ENCODE measurements at places on chromosomes 3 and 15.

- DNase-seq: no peak
These were observed 214.8 kb downstream of the KCNH8 start for GRCh38 chr3:19363071-19363470.

GRCh38 chr3:111315930-111316587, 225.9 kb upstream of the CD96 start:
- DNase-seq: no peak

- DNase-seq: no peak
These were observed 84.0 kb downstream of the ATP13A4 start for GRCh38 chr3:193470710-193471109.

- DNase-seq: no peak
These were observed 4.4 kb downstream of the ITIH3 start for GRCh38 chr3:52798978-52799476.

GRCh38 chr3:186882150-186882524, 39.6 kb downstream of the ADIPOQ start:
- no peak for DNase-seq

GRCh38 chr3:195802795-195803194, 8.9 kb downstream of the MUC4 start:
- DNase-seq: no peak

DNA sequence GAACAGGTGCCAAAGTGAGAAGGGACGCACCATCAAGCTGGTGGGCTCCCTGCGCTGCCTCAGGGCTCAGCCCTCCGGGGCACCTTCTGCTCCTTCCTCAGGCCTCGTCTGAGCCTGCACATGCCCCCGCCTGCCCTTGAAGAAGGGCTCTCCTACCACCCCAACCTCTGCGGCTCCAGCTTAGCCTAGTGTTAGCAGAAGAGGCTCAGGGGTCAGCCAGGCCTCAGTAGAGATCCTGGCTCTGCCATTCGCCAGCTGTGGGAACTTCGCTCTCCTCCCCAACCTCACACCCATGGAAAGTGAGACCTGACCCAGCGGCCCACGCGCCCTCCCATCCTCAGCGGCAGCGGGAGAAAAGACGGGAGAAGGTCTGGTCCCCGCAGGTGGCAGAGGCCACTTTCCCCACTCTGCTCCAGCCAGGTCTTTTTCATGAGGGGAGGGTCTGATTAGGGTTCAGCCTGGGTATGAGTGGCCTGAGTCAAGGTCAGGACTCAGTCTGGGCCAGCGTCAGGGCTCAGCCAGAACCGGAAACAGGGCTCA, 8.2 kb downstream of the GRIP2 start:
- DNase-seq: peak; percentile 23

DNA sequence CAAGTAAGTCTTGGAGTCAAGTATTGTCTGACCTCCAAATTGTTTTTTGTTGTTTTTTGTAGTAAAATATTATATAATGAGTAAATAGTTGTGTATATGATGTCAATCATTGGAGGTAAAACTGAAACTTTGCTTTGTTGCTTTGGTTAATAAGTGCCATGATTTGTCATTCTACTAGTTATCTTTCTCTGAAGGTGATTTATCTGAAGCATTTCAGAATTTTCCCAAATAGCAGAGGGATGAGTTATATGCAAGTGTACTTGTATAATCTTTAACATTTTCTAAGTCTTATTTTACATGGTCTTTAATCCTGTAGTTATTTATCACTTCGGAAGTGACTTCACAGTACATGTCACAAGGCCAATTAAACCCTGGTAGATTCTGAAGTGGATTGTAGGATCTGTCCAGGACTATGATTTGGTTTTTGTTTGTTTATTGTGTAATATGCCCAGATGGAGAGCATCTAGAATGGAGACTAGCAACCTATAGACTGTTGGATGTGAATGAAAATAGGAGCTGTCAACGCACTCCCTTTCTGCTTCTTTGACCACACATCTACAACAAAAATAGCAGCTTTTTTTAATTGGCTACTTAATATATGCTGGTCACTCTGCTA, 93.1 kb upstream of the SAMMSON start:
- no peak for DNase-seq

DNA sequence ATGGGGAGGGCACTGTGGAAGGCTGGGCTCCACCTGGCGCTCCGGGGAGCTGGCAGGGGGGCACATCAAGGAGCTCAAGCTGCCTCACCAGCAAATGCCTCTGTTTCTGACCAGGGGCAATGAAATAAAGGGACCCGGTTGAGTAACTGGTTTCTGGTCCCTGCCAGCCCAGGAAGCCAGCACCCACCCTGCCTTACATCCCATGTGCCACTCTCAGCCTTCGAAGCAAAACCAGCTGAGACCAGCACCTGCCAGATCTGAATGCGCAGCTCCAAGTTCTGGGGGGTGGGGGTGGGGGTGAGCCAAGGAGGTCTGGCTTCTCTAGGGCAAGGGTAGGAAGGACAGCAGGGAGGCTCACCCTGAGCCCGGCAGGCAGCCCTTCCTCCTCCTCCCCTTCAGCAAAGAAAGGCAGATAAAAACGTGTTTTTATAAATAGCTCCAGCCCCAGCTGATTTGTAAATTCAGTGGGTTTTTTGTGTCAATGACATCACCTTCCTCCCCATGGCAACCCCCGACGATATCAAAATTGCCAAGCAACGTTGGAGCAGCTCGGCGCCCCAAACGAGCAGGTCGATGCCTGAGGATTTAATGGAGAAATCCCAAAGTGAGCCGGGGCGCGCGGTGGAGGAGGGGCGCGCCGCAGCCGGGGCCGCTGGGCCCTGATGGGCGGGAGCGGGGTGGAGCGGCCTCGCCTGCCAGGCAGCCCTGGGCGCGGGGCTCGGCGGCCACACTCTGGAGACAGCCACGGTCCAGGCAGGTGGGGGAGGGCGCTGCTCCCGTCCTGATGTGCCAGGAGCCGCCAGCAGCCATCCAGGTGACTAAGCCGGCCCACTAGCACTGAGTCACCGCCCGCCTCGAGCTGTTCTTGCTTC, at the start of gene PAK6:
Gene PAK6 (plus strand): TSS at position 532 of the 872 bp plus-strand sequence. CDS start 25,723 bp downstream, outside the sequence.
- DNase-seq: no peak

Data from Right ventricle myocardium superior (tissue), 1 donor.